Activated CD8-positive, alpha-beta memory T cell treated with anti-CD3 and anti-CD28 coated beads for 1 hour (primary cell): ENCODE measurements at places on chromosomes 11 and 22.

DNA sequence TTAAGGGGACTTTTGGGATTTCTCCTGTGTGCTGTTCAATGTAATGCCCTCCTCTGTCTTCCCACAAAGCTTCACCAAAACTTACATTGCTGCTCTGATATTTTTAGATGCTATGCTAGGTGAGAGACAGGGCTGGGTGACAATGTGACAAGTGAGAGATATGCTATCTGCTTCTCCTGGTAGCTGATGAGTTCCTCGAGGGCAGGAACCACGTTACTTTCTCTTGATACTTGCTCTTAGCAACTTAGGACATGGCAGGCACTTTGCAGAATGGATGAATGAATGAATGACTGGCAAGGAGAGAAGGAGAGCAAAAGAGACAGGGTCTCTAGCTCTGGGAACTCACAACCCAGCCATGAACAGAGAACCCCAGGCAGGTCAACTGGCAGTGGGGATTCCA, 115.4 kb downstream of the C11orf58 start:
- DNase-seq: no peak

GRCh38 chr11:131303611-131304119, 66.8 kb upstream of the NTM start:
- no peak for DNase-seq

- no peak for DNase-seq
Observed at GRCh38 chr11:43952401-43953342, 10.2 kb downstream of the C11orf96 start.

- no peak for DNase-seq
Observed at GRCh38 chr22:39361496-39361895, 11.7 kb downstream of the SYNGR1 start.

DNA sequence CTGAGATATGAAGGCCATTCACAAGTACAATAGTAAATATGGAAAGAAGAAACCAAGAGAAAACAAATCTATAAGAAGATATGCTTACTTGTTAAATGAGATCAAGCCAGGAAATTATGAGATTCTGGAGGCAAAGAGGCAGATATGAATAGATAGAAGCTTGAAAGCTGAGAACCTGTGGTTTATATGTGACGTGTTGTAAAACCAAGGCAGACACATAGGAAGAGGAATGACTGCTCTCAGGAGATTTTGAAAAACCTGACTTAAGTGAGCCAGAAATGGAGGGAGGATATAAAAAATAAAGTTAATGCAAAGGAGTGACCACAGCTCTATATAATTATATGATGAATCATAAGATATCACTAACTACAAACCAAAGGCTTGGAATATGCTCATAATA, 1160.5 kb upstream of the CNTN5 start:
- DNase-seq: no peak

GRCh38 chr11:114955923-114956322, 277.6 kb downstream of the NXPE2 start:
- no peak for DNase-seq

- DNase-seq: no peak
Observed at GRCh38 chr11:67675058-67675747, 780 bp upstream of the ALDH3B2 start.

DNA sequence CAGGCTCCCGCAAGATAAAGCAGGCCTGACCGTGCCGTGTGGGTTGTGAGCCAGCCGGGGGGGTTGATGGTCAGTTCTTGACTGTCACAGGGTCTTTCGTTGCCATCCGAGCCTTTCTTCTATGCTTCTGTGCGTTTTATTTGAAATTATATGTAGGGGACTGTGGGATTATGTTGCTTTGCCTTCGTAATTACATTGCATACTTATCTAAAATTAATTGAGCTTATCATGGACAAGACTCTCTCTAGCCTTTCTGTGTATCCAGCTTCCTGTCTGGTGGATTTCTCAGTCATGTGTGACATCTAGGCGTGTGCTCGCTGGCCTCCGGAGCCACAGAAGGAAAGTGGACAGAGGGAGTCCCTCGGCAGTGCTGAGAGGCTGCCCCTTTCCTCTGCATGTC, 93.2 kb downstream of the TBC1D22A start:
- DNase-seq: no peak

GRCh38 chr11:124897674-124898262, at the start of gene ROBO4:
Gene ROBO4, minus strand, starts transcription at chr11:124897865. Its CDS starts 70 bp downstream, at chr11:124897795.
- DNase-seq: no peak

DNA sequence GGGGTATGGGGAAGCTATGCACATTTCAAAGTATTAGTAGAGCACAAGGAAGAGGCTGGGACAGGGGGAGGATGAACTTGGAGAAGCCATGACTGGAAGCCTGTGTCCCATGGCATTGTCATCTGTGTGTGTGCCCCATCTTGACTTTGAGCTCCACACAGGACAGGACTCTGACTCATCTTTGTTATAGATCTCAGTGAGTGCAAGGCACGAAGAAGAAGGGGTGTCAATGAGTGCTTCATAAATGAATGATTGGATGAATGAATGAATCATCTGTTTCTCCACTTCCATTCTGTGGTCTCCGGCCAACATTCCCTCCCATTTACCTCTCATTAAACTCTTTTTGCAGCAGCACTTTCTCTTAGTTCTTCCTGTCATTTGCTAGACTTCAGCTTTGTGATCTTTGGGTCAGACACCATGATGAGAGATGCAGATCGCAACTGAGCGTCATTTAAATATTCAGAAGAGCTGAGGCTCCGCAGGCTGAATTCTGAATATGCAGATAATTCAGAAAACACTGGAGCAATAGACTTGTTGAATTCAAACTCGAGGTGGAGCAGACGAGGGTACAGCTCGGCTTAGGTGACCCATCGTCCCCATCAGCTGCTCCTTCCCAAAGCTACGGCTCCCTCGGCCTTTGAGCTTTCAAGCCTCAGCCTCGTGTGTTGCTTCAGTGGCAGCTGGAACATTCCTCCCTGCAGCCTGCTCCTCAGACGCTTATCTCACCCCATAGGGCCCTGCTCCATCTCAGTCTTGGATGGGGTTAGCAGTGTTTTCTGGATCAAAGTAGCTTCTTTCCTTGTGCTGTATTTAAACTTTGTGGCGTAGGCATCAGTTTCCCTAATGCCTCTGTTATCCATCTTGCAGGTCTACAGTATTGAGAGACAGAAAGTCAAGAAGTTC, 30.8 kb downstream of the APOL3 start:
- no peak for DNase-seq

DNA sequence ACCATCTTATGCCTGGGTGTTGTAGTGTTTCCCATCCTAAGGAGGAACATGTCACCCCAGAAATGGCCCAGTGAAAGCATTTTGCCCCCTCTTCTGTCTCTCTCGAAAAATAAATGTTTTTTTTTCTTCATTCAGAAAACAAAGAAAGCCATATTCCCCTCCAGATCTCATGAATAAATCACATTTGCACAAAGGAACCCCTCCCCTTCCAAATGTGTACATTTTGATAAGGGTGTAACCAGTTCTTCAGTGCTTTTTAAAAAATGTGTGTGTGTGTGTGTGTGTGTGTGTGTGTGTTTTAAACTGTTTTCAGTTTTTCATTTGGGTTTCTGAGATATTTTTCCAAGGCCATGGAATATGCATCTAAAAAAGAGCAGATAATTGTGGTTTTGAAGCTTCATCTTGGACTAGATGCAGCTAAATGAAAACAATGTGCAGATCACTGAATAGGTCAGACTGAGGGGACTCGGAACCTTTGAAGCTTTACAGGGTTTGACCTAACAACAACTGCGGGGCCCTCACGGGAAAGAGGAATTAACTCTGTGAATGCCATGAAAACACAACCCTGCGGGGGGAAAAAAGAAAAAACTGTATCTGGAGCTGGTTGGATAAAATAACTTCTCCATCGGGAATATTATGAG, 76.4 kb downstream of the YAP1 start:
- DNase-seq: no peak

DNA sequence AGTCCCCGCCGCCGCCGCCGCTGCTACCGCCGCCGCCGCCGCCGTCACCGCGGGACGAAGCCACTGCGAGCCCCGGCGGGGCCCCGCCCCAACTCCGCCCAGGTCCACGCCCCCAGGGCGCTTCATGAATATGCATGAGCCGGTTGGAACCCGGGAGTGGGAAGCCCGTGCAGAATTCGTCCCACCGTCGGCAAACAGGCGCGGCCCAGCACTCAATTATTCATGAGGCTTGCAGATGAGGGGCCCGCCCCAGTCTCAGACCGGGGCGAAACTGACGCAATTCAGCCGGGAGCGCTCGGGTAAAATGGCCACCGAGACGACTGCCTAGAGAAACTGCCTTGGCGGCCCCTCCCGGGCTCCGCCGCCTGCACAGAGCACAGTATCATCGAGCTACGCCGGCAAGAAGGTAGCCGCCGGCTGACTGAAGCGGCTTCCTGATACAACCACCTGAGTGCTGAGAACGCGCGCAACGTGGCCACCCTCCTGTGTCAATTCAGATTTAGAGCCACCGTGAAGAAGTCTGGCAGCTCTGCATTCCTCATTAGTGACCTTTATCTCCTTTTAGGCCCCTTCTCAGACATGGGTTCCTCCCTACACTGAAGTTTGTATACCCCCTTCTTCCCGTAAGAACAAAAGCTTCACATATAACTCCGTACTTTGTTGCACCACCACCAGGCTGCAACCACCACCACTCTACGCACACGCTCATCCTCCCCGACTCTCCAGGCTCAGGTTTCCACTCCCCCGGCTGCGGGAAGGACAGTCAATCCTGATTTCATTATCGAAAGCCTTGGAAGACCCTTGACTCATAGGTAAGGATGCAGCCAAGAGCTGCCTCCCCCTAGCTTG, at the start of gene TNKS1BP1:
TNKS1BP1 (minus strand) TSS at position 67 of the 849 bp plus-strand sequence. CDS start 3,067 bp downstream, outside the sequence.
- DNase-seq: peak; percentile 60

- no peak for DNase-seq
Observed at GRCh38 chr11:7427733-7428132, 57.6 kb upstream of the OLFML1 start.

DNA sequence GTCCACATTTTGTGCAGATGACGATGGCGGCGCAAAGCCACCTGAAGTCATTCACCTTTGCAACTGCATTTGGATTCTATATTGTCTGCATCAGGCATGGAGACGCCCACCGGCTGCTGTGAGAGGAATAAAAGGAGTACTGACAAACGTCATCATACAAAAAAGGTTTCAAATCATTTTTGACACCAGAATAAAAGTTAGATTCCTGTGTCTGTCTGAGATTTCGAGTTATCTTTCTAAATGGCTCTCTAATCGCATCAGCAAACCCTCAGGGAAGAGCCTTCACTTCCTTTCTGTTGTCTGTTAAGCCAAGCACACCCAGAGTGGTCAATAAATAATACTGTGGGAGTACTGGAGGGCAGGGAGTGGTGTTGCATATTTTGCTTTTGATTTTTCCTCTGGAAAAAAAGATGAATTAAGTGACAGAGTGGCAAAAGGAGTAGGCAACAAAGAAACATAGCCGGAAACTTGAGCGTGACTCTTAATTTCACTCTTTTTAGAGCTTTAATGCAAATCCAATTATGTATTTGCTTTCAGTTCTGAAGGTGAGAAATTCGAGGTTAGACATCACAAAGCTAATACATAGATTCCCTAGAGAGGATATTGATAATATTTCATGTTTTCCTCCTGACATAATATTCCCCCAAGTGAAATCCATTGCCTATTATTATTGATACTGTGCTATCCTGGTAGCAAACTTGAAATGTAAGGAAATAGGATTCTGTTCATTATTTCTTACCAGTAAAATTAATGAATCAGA, 150.8 kb upstream of the MTMR2 start:
- DNase-seq: no peak

GRCh38 chr22:31635638-31636306, 26.2 kb downstream of the PISD start:
- DNase-seq: no peak

DNA sequence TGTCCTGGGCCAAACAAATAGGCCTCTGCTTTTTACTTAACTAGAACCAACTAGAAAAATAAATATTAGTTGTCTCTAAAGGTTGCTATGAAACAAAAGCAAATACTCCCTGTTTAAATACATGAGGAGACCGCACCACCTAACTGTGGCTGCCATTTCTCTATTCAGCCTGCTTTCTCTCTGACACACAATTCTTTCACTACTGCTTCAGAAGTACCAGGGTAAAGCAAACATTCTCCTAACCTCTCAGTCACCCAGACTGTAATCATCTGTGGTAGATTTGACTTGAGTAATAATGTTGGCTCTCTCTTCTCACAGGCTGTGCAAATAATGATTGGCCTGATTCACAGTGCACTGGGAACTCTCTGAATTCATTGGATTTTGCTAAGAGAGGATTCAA, 41.0 kb upstream of the MS4A8 start:
- no peak for DNase-seq
